ENCODE measurements at places on chromosomes 1 and 21.

DNA sequence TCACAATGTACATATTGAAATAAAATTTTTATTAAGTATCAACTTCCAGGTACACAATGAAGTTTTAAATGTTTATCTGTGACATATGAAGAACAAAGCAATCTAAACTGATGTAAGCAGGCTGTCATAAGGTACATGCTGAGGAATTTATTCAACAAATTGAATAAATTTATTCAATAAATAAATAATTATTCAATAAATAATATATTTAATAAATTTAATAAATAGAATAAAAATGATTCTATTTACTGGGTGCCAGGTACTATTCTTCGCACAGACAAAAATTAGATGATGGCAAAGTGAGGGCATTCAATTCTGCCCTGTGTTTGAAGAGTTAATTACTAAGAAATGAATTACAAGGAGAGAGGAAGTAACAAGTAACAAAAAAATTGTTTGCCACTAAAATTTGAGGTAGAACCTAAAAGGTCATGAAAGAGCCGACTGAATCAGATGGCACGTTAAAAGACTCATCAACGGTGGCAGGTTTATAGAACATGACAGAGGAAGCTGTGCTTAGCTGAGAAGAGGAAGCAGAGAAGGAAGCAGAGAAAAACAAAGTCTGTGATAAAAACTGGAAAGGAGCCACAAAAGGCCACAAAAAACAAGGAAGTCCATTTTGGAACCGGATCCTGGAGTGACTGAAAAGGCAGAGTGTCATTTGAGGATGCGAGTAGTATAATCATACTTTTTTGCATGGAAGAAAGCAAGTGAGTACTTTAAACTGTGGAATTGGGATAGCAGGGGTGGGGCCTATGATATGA, 2.2 kb upstream of the USP24 start:
- H3K4me1 ChIP-seq: peaks cover 5% of the 10 kb centered on the region
- H3K27me3 ChIP-seq: no peaks in the 10 kb centered on the region
- no peaks in the 10 kb centered on the region for H3K36me3 ChIP-seq
- DNase-seq: no peak
- H3K27ac ChIP-seq: no peak overlapping the region

DNA sequence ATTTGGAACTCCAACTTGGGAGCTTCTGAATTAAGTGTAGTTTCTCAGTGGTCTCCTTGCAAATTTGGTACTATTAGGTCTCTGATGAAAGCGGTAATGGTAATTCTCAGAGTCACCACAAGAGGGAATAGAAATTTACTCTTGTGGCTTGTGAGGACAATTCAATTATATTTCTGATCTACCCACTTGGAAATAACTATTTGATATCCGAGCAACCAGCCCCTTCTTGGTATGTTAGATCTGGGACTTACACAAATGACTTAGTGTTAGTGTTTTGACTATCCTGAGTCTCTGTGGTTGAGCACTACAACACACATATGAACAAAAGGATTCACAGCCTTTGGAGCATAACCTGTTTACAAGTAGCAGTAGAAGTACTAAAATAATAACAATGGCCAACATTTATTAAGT, 68.1 kb downstream of the RPS6KA1 start:
- no peak overlapping the region for H3K4me3 ChIP-seq
- H3K4me1 ChIP-seq: no peaks in the 10 kb centered on the region
- H3K27ac ChIP-seq: no peak overlapping the region
- no peaks in the 10 kb centered on the region for H3K27me3 ChIP-seq
- peak; percentile 11 for DNase-seq
- H3K36me3 ChIP-seq: no peaks in the 10 kb centered on the region

GRCh38 chr21:26900980-26901379, 55.8 kb upstream of the ADAMTS1 start:
- H3K27me3 ChIP-seq: no peaks in the 10 kb centered on the region
- H3K36me3 ChIP-seq: no peaks in the 10 kb centered on the region
- no peak overlapping the region for H3K4me3 ChIP-seq

GRCh38 chr1:53484705-53485477, 25.7 kb downstream of the DMRTB1 start:
- no peaks in the 10 kb centered on the region for H3K4me1 ChIP-seq
- H3K27ac ChIP-seq: no peak overlapping the region
- H3K27me3 ChIP-seq: no peaks in the 10 kb centered on the region
- no peak for DNase-seq
- H3K4me3 ChIP-seq: no peak overlapping the region
- H3K36me3 ChIP-seq: no peaks in the 10 kb centered on the region

- no peaks in the 10 kb centered on the region for H3K4me1 ChIP-seq
- no peaks in the 10 kb centered on the region for H3K27me3 ChIP-seq
- peaks cover 40% of the 10 kb centered on the region for H3K36me3 ChIP-seq
- H3K4me3 ChIP-seq: no peak overlapping the region
- DNase-seq: no peak
Measured at GRCh38 chr21:28971171-28971570, 21.5 kb downstream of the LTN1 start.

GRCh38 chr1:221778535-221779142, 36.8 kb upstream of the DUSP10 start:
- H3K4me1 ChIP-seq: no peaks in the 10 kb centered on the region
- H3K4me3 ChIP-seq: no peak overlapping the region
- no peaks in the 10 kb centered on the region for H3K36me3 ChIP-seq
- H3K27me3 ChIP-seq: no peaks in the 10 kb centered on the region
- no peak for DNase-seq
- H3K27ac ChIP-seq: no peak overlapping the region

GRCh38 chr1:57122031-57122430, 156.2 kb upstream of the C8B start:
- no peak for DNase-seq
- no peaks in the 10 kb centered on the region for H3K4me1 ChIP-seq
- H3K27me3 ChIP-seq: no peaks in the 10 kb centered on the region
- H3K4me3 ChIP-seq: no peak overlapping the region
- H3K27ac ChIP-seq: no peak overlapping the region

GRCh38 chr21:31298618-31299269, 45.3 kb downstream of the TIAM1 start:
- H3K27ac ChIP-seq: no peak overlapping the region
- no peaks in the 10 kb centered on the region for H3K27me3 ChIP-seq
